ENCODE measurements at places on chromosomes 11 and 22.
A peak's percentile ranks its signal among the peaks of the same experiment; 100 is the strongest.

DNA sequence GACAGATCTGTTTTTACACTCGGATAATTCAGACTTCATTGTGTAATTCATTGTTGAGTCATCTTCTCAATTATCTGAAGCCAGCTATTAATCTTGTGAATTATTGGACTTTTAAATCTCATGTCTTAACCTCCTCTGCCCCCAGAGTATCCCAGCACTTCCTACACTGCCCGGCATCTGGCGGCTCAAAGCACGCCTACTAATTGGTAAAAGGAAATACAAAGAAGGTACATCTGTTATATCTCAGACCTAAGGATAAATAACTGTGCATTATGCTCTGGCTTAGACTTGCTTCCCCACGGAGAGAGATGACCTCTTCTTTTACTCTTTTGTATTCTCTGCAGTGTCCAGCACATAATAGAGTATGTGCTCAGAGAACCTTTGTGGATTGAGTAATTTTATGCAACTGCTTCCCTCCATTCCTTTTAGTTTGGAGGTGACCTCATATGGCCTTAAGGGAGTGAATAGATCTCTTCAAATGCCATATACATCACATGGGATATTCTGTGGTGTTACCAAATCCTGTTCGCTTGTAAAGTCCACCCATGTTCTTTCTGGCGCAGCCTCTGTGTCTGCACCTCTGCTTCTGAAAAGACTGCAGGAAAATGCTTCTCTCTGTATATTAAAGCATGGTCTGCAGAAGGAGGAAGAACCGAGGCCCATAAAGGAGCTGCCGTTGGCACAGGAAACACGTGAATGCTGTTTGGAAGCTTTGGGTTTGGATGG is 125.6 kb upstream of the SORL1-AS1 start:
- DNase-seq = no peak

DNA sequence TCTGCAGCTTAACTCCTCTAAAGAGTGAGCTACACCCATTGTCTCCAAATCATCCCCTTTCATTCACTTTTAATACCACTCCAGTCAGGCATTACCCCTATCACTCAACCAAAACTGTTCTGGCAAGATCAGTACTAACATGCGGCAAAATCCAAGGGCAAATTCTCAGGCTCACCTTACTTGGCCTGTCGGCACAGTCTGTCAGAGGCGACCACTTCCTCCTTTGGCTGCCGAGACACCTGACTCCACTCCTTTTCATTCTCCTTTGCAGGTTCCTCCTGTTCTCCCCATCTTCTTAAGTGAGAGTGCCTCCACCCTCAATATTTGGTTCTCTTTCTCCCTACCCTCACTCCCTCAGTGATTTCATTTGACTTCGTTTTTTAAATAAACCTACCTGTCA is 4.2 kb downstream of the C11orf91 start:
- DNase-seq = no peak

- DNase-seq = no peak
These were observed 23.7 kb downstream of the SNU13 start for GRCh38 chr22:41664951-41665350.

DNA sequence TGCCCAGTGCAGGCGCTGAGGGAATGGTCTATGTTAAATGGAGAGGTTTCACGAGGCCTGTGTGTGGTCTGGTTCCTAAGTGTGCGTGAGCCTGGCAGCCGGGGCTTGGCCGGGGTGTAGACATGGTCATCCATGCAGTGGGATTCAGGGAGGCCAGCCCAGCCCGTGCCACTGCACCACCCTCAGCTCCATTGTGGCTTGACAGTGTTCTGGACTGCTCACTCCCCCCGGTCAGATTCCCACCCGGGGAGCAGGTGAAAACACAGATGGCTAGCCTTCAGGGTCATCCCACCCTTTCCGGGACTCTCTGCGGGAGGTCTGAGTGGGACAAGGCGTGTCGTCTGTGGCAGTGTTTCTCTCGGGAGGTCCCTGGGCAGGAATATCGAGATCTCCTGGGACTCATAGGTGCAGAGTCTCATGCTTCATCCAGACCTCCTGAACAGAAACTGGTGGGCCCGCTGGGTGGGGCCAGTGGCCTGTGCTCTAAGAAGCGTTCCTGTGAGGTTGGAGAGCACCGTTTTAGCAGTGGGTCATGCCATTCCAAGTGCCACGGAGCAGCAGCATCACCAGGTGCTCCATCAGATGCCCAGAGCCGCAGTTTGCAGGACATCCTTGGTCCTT is 52.3 kb downstream of the ST14 start:
- DNase-seq = peak; percentile 16

- no peak for DNase-seq
These were observed 368.5 kb downstream of the INSC start for GRCh38 chr11:15483205-15483604.

GRCh38 chr11:108967571-108967970 is 302.7 kb downstream of the DDX10 start:
- no peak for DNase-seq

All from omental fat pad (tissue), 4 donors.